ENCODE measurements at places on chromosomes 11 and 22.

DNA sequence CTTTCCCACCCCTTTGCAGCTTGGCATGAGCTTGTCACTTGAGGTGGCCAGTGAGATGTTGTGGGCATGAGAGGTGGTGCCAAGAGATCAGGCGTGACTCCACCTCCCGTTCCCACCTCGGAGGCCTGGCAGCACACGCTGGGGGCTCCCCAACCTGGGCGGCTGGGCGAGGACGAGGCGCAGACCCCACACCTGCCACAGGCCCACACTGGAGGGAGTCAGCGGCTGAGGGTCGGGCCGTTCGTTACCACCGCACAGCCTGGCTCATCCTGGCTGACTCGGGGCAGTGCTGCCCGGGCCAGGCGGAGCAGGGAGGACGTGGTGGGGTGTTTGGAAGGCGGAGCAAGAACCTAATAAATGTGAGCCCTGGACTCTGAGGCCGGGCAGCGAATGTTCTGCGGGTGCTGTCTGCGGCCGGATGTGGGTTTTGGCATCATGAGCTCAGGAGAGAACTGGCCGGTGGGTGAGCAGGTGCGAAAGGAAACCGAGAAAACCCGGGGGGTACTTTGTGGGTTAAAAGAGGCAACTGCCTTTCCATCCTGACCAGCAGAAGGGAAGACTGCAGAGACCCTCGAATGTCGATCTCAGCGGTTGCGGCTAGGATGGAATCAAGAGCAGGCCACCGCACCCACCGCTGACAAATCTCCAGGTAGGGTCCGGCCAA is 10.2 kb upstream of the IFITM3 start:
- no peak for DNase-seq

- no peak for DNase-seq
Measured at GRCh38 chr11:30800904-30801303, 214.8 kb upstream of the MPPED2 start.

DNA sequence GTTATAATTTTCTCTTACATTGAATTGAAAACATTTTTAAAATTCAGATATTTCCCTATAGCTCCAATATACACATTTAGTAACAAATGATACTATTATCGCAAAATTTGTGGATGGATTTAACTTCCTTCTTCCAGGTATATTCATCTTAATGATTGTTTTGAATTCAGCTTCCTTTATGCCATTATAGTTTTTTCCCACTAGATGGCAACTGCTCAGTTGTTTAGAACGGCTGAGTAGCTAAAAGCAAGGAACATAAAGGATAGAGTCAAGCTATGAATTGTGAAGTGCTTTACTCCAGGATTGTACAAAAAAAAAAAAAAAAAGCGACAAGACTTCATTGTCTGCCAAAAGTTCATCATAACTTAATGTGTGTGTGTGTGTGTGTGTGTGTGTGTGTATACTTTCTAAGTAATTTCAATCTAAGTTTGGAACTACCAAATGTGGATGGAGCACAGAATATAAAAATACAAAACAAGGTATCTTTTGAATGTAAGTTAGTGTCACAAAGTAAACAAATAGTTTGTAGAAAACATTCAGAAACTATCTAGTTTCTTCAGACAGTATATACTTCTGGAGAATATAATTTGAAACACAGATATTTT is 846.4 kb downstream of the DLG2 start:
- peak; percentile 30 for DNase-seq

DNA sequence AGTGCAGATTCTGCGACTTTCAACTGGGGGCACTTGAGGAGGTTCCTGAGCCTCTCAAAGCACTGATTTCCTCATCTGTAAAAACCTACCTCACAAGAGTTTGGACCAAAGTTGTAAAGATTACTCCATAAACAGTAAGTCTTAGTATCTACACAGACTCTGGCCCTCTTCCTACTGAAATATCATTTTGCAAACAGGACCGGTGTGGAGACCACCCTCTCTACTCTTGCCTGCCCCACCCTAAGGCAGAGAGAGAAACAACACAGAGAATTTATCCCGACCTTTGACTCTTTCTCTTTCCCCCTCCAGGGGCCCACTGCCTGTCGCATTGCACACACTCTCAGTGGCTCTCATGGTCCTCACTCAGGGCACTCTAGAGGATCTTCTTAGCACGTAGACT is 117.9 kb upstream of the LDLRAD3 start:
- DNase-seq, result no peak

DNA sequence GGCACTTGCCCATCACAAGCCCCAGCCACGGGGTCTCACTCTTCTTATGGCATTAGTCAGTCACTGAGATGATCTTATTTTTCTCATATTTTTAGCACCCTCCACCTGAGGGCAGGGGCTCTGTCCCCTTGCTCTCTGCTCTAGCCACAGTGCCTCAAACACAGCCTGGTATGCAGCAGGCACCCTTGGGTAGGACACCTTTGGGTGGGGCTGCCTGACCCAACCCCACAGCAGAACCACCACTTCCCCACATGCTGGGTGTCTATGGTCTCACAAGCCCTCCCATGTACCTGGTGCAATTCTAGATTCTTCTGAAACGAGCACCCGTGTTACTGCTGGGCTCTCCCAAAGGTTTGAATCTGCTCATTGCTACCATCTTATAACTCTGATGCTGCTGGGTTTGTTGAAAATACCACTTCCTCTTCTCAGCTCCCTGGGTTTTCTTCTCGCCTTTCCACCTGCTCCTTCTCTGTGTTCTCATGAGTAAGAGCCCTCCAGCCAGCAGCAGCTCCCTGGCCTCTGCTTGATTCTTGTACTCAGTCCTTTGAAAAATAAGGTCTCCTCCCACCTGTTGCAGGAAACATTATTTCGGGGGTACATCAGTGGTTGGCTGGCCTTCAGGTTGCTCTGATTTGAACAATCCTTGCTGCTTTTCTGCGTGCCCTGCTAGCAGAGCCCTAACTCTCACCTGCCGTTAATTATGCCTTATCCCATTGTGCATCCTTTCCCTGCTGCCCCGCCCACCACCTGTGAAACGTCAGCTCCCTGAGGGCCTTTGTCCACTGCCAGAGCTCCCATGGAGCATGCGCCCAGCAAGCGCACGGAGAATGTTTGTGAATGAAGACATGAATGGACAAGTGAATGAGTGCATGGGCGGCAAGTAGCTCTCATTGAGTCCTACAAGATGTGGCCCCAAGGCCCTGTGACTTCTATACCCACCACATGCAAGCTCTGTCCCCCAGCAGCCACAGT is 1181.6 kb downstream of the TBC1D22A start:
- DNase-seq, result no peak
